ENCODE measurements at places on chromosomes 7 and 10.

GRCh38 chr10:107800061-107800460 lies 635.6 kb upstream of the SORCS1 start:
- DNase-seq = no peak

GRCh38 chr7:95429241-95429990 lies 5.4 kb downstream of the PON2 start:
- no peak for DNase-seq

- no peak for DNase-seq
Measured at GRCh38 chr7:771234-772004, 44.3 kb upstream of the PRKAR1B start.

- DNase-seq = peak; percentile 22
Measured at GRCh38 chr7:142854372-142855113, at the start of gene EPHB6. TSS of gene EPHB6 (plus strand) at chr7:142855076. CDS start at chr7:142863228, 8,152 bp downstream.

GRCh38 chr10:23065181-23065948 lies 30.0 kb upstream of the MSRB2 start:
- DNase-seq = no peak

- DNase-seq = no peak
Measured at GRCh38 chr7:145331076-145331475, 495.2 kb upstream of the TPK1 start.

DNA sequence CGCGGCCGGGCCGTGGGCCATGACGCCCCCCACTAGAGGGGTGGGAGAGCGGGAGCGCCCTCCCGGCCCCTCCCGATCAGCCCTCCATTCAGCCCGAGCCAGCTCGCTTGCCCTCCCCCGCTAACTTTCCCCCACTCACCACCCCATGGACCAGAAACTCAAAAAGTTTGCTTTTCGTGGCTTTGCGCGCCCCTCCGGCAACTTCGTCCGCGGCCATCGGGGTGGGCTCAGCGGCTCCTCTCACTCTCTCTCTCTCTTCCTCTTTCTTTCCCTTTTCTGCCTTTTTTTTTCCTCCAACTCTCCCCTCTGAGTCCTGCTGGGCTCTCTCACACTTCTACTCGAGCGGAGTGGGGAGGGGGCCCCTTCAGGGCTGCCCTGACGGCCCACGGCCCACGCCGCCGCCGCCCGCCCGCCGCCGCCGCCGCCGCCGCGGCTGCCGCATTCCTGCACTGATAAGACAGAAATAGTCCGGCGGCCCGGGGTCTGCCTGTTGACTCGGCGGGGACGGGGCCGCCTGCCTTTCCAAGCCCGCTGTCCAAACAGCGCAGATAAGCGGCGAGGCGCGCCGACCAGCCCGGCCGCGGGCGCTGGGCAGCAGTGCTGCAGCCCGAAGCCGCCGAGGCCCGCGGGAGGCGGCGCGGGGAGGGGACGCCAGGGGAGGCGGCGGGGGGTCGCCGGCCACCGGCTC lies at the start of gene SMARCD3:
Gene SMARCD3 (minus strand): TSS at position 349 of the 688 bp plus-strand sequence. CDS start 132 bp downstream, at position 217.
- DNase-seq = no peak

GRCh38 chr7:25659841-25660240 lies 431.6 kb upstream of the NPVF start:
- no peak for DNase-seq

- DNase-seq = no peak
Measured at GRCh38 chr7:51700593-51701215, 384.1 kb upstream of the COBL start.

GRCh38 chr10:59633063-59633462 lies 76.6 kb downstream of the SLC16A9 start:
- no peak for DNase-seq

GRCh38 chr10:15735763-15736162 lies 16.0 kb upstream of the ITGA8 start:
- DNase-seq = no peak

GRCh38 chr7:7175075-7175695 lies 7.2 kb upstream of the C1GALT1 start:
- no peak for DNase-seq

- no peak for DNase-seq
Measured at GRCh38 chr7:139482662-139483466, 609 bp downstream of the KLRG2 start.

- no peak for DNase-seq
Measured at GRCh38 chr10:83310688-83311087, 828.6 kb upstream of the GHITM start.

GRCh38 chr7:148367731-148368475 lies 222.7 kb upstream of the C7orf33 start:
- no peak for DNase-seq

DNA sequence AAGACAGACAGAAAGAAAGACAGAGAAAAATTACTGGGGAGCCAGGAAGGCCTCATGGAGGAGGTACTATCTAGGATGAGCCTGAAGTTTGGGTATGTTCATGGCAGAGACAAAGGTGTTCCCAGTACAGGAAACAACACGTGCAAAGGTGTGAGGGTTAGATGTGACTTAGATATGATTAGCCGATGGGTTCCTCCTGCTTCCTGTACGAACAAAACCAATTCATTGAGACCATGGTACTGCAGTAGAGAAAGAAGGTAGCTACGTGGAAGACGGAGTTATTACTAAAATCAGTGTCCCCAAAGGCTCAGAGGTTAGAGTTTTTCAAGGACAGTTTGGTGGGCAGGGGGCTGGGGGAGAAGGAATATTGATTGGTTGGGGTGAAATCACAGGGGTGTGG lies 55.2 kb upstream of the CHST3 start:
- no peak for DNase-seq

- no peak for DNase-seq
Measured at GRCh38 chr10:5504146-5505072, 5.0 kb upstream of the CALML5 start.

- DNase-seq = no peak
Measured at GRCh38 chr7:117349570-117349969, 26.7 kb upstream of the WNT2 start.

- DNase-seq = no peak
Measured at GRCh38 chr10:68212721-68213352, 19.1 kb downstream of the ATOH7 start.

DNA sequence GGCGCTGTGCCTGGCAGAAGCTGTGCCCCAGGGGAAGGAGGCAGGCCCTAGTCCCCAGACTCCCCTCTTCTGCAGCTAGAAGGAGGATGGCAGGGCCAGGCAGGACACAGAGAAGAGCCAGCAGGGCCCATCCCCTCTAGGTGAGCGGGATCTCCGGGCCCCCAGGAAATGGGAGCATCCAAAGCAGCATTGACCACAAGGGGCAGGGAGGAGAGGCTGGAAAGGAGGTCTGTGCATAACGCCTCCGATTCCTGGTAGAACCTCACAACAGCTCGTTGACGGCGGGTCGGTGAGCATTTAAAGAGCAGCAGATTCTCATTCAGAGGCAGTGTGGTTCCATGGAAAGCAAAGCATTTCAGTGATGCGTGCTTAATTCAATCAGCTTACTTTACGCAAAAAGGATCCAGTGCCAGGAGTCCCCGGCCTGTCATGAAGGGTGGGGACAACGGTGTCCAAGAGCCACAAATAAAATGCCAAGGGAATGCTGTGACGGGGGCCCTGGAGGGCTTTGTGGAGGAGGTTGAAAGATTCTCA lies 41.0 kb downstream of the CLRN3 start:
- no peak for DNase-seq

- DNase-seq = no peak
Measured at GRCh38 chr7:107913851-107914250, 22.9 kb downstream of the DLD start.

DNA sequence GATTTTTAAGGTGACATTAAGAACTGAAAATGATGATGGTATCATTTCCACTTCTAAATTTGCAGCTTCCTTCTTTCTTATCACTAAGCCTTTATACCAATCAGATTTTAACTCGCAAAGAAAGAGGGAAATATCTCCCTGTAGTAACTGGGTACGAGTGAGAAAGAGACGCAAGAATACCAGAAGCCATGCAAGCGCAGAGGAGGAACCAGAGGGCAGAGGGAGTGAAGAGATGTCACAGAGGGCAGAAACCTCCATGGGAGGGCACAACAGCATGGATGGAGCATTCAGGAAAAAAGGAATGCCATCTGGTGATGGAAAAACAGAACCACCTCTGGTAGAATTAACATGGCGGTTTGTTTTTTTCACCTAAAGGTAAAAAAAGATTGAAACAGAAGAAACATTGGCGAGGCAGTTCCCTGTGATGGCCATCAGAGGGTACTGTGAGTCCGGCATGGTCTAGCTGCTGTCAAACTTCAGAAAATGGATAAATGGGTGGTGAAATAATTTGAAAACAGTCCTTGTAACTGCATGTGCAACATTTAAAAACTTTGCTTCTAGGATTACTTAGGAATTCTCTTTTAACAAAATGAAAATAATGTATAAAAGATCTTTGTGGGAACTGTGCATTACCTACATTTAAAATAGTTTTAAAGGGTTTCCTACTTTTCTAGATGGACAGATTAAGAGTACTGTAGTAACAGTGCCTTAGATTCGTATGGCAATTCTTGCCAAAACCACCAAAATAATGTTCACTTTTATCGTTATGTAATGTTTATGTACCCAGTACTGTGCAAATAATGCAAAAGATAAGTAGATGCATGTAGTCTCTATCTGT lies 91.8 kb downstream of the ARHGAP12 start:
- no peak for DNase-seq

- no peak for DNase-seq
Measured at GRCh38 chr10:29486433-29486832, 148.3 kb downstream of the SVIL start.

DNA sequence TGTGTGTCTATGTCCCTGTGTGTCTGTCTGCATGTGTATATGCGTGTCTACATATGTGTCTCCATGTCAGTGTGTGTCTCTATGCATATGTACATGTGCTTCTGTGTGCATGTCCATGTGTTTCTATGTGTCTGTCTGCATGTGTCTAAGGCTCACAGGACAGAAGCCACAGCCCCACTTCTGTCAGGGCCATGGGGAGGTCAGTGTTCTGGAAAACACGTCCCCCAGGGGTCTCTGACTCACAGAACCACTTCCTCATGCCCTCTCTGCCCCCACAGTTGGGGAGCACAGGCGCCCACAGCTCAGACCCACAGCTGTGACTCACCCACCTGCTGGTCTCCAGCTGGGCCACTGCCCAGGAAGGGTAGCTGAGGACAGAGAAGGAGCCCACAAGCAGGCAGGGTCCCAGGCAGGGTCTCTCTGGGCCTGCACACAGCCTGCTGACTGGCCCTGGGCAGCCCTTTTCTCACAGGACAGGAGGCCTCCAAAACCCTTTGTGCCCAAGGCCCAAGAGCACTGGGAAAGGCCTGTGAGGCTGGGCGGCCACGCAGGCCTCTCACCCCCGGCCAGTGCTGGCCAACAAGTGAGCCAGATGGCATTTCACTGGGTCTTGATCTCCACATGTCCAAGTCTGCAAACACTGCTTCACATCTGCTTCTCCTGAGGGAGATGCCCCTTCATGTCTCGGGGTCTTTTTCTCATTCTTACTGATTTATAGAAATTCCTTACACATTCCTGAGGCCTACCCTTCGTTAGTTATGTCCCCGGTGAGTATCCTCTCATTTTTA lies 102.9 kb upstream of the FAM20C start:
- DNase-seq = no peak

DNA sequence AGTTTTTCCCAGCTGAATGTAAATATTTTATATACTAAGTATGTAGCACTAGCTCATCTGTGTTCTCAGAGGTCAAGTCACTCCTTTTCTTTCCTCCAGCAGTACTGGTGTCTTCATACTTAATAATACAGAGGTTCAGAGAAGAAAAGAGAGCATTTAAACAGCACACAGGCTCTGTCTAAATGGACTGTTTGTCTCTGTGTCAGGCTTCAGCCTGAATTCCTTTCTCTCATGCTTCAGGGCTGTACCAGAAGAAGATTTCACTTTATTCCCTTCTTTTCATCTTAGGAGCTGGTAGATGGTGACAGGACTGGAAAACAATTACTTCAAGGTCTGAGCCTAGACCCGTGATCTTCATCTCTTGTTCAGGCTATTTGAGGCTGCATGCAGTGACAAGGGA lies 51.4 kb upstream of the LYZL2 start:
- no peak for DNase-seq

DNA sequence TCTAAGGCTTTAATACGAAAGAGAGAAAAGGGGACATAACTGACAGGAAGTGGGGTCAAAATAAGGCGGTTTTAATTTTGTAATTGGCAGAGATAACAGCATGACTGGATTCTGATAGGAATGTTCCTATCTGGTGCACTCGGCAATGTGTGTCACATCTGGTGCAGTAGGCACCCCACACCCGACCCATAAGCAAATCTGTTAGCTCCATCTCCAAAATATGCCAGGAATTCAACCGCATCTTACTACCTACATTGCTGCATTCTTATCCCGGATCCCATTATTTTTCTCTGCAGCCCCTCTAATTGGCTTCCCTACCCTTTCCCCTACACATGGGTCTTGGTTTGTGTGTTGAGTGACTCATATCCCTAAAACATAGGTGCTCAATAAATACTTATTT lies 19.1 kb upstream of the GALNT11 start:
- no peak for DNase-seq

DNA sequence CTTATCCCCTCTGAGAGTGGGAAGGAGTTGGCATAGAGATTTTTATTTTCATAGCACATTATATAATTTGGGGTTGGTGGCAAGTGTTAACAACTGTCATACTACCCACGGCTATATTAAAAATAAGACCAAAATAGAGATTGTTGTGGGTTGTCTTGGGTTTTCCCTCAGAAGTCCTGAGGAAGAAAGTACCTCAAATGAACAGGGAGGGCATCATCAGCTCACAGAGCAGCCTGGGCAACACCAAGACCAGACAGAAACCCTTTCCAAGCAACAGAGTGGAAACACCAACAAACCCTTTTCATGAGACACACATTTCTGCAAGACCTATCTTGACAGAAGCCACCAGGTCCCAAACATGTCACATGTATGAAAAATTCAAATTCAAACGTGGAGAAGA lies 121.2 kb downstream of the GLI3 start:
- no peak for DNase-seq

DNA sequence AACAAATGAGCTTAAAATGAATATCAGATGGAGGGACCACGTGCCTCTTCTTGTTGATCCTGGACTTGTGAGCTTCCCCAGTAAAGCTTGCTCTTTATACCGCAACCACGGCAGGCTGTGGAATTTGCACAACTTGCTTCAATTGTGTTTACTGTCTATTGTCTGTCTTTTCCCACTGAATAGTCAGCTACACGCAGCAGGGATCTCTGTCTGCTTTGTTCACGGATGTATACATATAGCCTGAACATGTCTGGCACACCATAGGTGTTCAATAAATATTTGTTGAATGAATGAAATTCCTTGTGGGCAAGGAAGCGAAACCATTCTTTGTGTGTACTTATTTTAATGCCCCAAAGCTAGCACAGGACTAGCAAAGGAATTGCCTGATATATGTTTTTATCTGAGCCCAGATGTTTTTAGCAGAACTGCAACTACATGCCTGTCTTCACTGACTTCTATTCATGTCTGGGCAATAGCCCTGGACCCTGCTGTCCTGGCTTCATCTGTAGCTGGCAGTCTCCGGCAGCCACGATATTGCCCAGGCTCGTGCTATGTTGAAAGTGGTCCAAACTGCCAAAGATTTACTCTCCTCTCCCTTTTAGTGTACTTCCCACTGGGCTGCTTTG lies 29.9 kb upstream of the IFRD1 start:
- no peak for DNase-seq

DNA sequence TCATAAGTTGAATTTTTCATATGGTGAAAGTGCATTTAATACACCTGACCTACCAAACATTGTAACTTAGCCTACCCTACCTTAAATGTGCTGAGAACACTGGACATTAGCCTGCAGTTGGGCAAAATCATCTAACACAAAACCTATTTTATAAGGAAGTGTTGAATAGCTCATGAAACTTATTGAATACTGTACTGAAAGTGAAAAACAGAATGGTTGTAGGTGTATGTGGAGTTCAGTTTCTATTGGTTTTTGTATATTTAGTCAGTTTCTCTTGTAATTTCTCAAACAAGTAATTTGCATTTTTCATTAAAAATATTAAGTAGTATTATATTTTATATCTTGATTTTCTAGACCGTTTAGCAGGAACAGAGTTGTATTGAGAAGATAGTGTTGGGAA lies 15.3 kb downstream of the CCDC7 start:
- no peak for DNase-seq
